ENCODE measurements at places on chromosomes 12 and 14. TPM values are rescaled to one million over a fixed set of nuclear protein-coding genes. Genes with fewer than 3 reads are reported as not detected.

DNA sequence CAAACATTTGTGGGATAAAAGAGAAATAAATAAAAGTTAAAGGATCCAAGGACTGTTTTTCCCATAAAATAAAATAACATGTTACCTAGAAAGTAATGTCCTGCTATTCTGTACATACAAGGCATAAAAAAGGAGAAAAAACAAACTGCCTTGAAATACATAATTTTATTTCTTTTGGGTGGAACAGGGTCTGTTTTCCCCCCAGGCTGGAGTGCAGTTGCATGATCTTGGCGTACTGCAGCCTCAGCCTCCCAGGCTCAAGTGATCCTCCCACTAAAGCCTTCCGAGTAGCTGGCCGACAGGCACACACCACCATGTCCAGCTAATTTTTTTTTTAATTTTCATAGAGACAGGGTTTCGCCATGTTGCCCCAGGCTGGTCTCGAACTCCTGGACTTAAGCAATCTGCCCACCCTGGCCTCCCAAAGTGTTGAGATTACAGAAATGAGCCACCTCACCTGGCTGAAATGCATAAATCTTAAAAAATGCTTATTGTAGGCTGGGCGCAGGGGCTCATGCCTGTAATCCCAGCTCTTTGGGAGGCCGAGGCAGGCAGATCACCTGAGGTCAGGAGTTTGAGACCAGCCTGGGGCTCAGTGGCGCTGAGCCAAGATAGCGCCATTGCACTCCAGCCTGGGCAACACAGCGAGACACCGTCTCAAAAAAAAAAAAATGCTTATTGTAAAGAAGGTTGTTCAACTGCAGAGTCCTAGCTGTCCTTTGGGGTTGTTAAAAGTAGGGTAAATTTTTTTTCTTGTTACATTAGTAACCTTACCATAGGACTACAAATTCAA is 4.1 kb upstream of the TUBA1C start:
- no peak overlapping the region for H3K4me3 ChIP-seq
- H3K27ac ChIP-seq = no peak overlapping the region
- peaks cover 15% of the 10 kb centered on the region for H3K4me1 ChIP-seq
- H3K27me3 ChIP-seq = no peaks in the 10 kb centered on the region
- DNase-seq = no peak

DNA sequence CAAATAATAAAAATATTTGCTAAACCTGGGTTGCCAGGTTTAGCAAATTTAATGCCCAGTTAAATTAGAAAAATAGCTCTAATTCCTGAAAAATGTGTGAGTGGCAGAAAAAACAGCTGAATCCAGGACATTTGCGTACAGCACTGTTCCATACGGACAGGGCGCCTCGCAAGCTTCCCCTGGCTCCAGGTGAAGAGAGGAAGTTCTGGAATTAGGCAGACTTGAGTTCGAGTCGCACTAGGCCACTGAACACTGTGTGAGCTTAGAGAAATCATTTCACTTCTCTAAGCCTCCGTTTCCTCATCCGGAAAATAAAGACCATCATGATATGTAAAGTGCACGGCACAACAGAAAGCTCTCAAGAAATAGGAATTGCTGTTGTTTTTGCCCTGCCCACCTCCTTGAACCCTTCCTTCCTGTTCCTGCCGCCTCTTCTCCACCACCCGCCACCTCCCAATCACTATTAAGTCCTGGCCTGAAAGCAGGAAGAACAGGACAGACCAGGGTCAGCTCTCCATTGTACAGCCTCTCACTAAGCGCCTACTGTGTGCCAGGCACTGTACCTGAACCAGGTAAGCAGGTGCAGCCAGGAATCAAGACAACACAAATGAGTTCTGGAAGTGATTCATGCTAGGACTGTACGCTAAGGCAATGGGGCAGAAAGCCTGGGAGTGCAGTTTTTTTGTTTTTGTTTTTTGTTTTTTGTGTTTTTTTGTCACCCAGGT is 763 bp upstream of the PHETA1 start:
- peaks cover 4% of the 10 kb centered on the region for H3K27me3 ChIP-seq
- no peak for DNase-seq
- peaks cover 6% of the 10 kb centered on the region for H3K4me1 ChIP-seq
- no peaks in the 10 kb centered on the region for H3K36me3 ChIP-seq
- H3K4me3 ChIP-seq = peak overlapping the region; percentile 83

DNA sequence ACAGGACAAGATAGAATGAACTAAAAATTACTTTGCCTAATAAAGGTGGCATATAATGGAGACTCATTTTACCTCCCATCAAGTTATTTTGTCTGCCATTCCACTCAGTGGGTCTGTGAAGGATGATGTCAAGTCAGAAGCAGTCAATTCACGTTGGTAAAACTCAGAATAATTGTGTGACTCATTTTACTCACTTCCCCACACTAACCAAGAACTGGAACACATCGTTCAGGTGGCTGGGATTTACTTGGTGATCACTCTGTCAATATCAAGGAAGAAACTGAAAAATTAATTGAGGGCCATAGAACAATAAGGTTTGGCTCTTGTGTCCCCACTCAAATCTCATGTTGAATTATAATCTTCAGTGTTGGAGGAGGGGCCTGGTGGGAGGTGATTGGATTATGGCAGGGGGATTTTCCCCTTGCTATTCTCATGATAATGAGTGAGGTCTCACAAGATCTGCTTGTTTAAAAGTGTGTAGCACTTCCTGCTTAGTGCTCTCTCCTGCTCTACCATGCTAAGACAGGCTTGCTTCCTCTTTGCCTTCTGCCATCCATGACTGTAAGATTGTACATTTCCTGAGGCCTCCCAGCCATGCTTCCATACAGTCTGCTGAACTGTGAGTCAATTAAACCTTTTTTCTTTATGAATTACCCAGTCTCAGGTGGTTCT is 35.7 kb upstream of the GTF2A1 start:
- H3K36me3 ChIP-seq = no peaks in the 10 kb centered on the region
- H3K27ac ChIP-seq = no peak overlapping the region
- H3K27me3 ChIP-seq = peaks cover 7% of the 10 kb centered on the region
- no peak for DNase-seq
- no peak overlapping the region for H3K4me3 ChIP-seq
- H3K4me1 ChIP-seq = peaks cover 2% of the 10 kb centered on the region

The NRIP2 gene
- total RNA-seq = not detected

The FZD10 gene
- not detected for total RNA-seq

Measured in activated naive CD8-positive, alpha-beta T cell treated with anti-CD3 and anti-CD28 coated beads, Interleukin-2, amount 10 ng/mL, durations not matched to agents 7 days and 5 days (primary cell).